Endodermal cell (in vitro differentiated cells): ENCODE measurements at places on chromosomes 1 and 21. TPM values are rescaled to one million over a fixed set of nuclear protein-coding genes. Genes with fewer than 3 reads are reported as not detected.

The ZNF644 gene
- 69.4 and 75.7 TPM in 2 replicates for total RNA-seq

The FAM3B gene
- 2.6 and 3.1 TPM in 2 replicates for total RNA-seq

The CCDC181 gene
- 3.3 and 4.9 TPM in 2 replicates for total RNA-seq

The LRRC53 gene
- not detected in 3 replicates for total RNA-seq

The CLCA1 gene
- total RNA-seq = 0.24 and 0.36 TPM in 2 replicates

The OVAAL gene
- total RNA-seq = not detected in 3 replicates

The SHISAL2A gene
- total RNA-seq = 1.5 to 6.7 TPM (median 2.5 TPM) in 3 replicates

The TFF2 gene
- not detected in 3 replicates for total RNA-seq

The SLC25A34 gene
- 2.5 and 3.5 TPM in 2 replicates for total RNA-seq

The LCE1B gene
- not detected in 2 replicates for total RNA-seq

The TMEM52 gene
- 4.8 to 6.4 TPM (median 6.0 TPM) in 3 replicates for total RNA-seq

The GBP2 gene
- total RNA-seq = 0.16 TPM in 1 of 3 replicates, not detected in the others

The HSD3B2 gene
- total RNA-seq = not detected in 2 replicates

The CIART gene
- 2.7 and 3.3 TPM in 2 replicates for total RNA-seq

The DIPK1A gene
- 6.6 to 10.9 TPM (median 7.2 TPM) in 3 replicates for total RNA-seq

The ARHGEF19 gene
- 14.8 and 16.0 TPM in 2 replicates for total RNA-seq

The ERICH3 gene
- total RNA-seq = not detected in 2 replicates

The SPRR1A gene
- not detected in 3 replicates for total RNA-seq

The FCRL5 gene
- not detected in 3 replicates for total RNA-seq

The MYOC gene
- total RNA-seq = not detected in 3 replicates

The PRKAA2 gene
- total RNA-seq = 4.4 and 4.7 TPM in 2 replicates

The CCDC28B gene
- total RNA-seq = 11.1 to 16.4 TPM (median 12.6 TPM) in 3 replicates

The EFNA3 gene
- total RNA-seq = 3.9 to 110 TPM (median 6.0 TPM) in 3 replicates

The HSD3B1 gene
- total RNA-seq = not detected in 2 replicates

The ADAMTS5 gene
- total RNA-seq = 1.9 and 2.1 TPM in 2 replicates

The GBP4 gene
- total RNA-seq = 0.66 to 3.5 TPM (median 2.8 TPM) in 3 replicates

The GRIK1 gene
- not detected in 2 replicates for total RNA-seq

The COQ8A gene
- 6.6 to 10.4 TPM (median 7.0 TPM) in 3 replicates for total RNA-seq
